GM12891 (cell line): ENCODE measurements at places on chromosomes 5 and 9.

GRCh38 chr9:73093740-73094379 lies 57.8 kb upstream of the ANXA1 start:
- DNase-seq, result no peak

DNA sequence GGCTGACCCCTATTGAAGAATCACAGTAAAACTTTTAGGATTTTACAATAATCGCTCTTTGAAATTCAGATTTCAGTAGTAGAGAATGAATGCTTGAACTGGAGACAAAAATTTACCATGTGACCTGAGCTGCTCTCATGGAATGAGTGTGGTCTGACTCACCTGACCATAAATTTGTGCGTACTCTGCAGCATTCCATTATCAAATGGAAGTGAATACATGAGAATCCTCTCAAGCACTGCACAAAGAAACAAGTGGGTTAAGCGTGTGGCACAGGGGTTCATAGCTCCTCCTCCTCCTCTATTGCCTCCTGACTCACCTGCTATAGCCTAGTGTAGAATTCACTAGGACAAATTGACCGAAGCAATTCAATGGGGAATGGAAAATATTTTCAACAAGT lies 269.8 kb upstream of the CDH9 start:
- DNase-seq, result no peak

GRCh38 chr9:95750725-95751519 lies 124.6 kb upstream of the ERCC6L2 start:
- DNase-seq, result peak; percentile 47

- DNase-seq, result peak; percentile 64
These were observed 4.1 kb downstream of the SAXO1 start for GRCh38 chr9:19028835-19029451.

GRCh38 chr5:26569241-26569928 lies 469.0 kb downstream of the CDH9 start:
- DNase-seq, result no peak

DNA sequence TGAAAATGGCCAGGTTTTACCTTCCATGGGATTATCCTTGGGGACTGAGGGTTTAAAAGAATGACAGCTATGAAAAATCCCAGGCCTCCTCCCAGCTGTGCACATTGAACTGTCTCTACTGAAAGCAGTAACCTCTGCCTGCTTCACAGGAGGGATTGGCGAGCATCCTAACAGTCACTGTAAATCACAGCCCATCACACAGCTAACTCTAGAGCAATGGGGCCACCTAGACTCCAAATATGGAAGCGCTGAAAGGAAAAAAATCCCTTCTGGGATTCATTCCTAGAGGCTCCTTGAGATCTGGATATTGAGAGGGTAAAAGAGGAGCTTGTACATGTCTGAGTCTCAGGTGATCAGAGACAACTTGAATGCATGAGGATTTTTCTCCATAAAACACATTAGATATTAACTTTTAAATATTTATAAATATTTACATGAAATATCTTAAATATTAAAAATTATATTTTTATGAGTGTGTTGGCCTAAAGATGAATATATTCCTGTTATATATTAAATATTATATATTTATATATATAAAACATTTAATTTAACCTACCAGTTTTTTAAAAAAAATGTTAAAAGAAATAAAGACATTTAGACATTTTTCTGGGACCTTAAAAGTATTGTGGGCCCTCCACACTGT lies 133.8 kb upstream of the SLC24A2 start:
- no peak for DNase-seq

DNA sequence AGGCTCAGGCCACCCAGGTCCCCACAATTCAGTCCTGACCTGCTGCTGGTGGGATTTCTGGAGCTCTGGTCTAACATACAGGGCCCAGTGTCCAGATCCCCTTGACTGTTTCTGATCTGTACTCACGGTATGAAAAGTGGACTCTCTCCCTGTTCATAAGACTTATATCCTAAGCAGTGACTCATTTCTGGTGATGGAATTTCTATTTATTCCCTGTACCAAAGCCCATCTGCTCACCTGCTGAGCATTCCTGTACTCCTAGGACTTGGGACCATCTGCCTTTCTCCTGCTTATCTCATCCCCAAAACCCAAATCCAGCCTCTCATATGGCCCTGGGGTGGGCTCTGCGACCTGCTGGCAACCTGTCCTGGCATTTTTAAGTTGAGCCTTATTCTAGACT lies 86.6 kb downstream of the APBA1 start:
- DNase-seq, result no peak

DNA sequence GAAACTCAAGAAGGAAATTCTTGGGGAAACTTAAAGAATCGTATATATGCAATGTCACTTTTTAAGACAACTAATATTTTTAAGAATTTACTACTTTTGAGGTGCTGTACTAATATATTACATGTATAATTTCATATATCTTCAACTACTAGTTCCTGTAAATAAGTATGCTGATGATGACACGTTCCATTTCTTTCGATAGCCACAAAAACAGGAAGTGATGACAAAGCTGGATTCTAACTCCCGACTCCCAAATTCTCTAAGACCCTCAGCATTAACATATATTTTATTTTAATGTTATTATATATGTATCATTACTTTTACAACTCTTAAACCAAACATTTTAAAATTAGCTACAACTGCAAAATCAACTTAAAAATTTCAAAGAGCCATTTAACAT lies 74.8 kb downstream of the STK32A start:
- DNase-seq, result no peak

GRCh38 chr5:82912462-82912861 lies 164.7 kb downstream of the TMEM167A start:
- no peak for DNase-seq

- no peak for DNase-seq
These were observed 548.5 kb downstream of the DTWD2 start for GRCh38 chr5:118439831-118440230.

- DNase-seq, result no peak
These were observed 34.0 kb downstream of the KIAA1958 start for GRCh38 chr9:112520656-112521055.

DNA sequence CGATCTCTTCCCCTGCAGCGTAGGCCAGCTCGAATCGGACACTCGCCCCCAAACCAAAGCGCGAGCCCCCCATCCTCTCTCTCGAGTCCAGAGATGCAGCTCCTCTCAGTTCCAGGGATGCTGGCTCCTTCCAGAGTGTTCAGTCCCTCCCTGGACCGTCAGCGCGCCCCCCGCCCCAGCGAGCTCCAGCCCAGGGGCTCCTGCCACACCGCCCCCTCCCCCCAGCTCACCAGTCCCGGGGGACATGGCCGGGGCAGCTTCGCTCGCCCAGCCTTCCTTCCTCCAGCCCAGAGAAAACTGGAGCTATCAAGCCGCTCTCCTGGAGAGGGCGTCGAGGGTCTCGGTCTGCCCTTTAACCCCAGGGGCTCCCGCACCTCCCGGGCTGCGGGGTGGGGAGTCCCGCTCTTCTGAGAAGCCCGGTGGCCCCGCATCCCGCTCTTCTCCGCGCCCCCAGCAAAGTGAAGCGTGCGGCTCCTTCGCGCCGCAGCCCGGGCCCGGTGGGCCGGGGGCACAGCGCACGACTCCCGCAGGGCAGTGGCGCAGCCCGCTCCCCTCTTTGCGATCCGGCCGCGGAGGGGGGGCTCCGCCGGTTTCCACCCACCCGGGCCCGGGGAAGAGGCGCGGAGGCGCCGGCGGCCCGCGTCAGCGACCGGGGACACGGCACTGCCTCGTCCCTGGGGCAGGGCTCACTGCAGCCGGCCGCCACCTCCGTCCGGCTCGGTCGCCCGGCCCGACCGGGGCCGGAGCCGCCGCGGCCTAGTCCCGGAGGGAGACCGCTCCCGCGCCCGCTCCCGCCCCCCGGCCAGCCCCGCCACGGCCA lies 587 bp downstream of the MIER3 start:
- DNase-seq, result peak; percentile 42

DNA sequence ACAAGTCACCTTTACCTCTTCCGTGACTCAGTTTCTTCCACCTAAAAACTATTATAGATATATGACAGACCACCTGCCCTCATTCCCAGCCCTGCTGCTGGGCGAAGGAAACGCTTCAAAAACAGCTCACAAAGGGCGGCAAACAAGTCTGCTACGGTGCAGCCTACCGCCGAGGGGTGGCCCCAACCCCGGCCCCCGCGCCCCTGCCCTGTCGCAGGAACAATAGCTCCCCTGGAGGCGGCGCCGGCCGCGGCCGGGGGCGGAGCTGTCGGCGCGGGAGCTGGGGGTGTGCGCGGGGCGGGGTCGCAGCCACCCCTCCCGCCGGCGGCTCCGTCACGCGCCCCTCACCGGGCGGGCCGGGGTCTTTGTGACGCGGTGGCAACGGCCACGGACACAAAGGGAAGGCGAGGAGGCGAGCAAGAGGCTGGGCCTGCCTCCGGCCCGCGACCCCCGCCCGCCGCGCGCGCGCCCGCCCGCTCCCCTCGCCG lies at the start of gene TMEFF1:
Gene TMEFF1, plus strand, starts transcription at position 362 of the 488 bp plus-strand sequence. CDS start 396 bp downstream, outside the sequence.
- DNase-seq, result peak; percentile 68

GRCh38 chr5:61496860-61497259 lies 164.8 kb downstream of the ZSWIM6 start:
- no peak for DNase-seq

GRCh38 chr5:1557114-1557873 lies 33.5 kb upstream of the LPCAT1 start:
- DNase-seq, result no peak

- no peak for DNase-seq
These were observed 111.0 kb upstream of the SLIT3 start for GRCh38 chr5:169411786-169412430.

DNA sequence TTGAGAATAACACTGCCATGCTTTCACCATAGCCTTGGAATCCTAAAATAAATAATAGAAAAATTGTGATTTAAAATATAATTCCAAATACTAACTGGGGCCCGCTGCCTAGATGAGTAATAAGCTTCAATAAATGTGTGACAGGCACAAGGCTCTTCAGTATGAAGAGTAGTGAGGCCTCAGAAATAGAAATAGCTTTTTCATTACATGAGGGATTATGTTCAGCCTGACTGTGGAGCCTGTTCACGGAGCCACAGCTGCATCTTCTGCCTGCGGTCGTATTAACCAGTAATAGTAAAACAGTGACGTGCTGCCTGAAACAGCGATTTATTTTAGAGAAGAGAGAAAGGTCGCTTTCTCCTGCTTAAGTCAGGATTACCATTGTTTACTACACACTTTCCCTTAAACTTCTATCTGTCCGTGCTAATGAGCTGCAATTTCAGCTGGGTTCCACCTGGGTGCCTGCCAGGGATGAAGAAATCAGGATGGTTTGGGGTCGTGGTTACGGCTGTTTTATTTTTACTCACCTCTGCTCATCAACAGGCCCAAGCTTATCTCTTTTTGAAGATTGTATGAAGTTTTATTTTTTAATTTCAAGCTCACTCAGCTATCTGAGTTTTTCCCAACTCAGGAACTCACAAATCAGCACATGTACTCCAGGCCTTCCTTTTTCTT lies 284.9 kb upstream of the WWC1 start:
- no peak for DNase-seq

GRCh38 chr5:153794327-153794726 lies 244.4 kb downstream of the FAM114A2 start:
- DNase-seq, result no peak

- DNase-seq, result no peak
These were observed 1114.7 kb downstream of the PTPRD start for GRCh38 chr9:9498128-9498527.

DNA sequence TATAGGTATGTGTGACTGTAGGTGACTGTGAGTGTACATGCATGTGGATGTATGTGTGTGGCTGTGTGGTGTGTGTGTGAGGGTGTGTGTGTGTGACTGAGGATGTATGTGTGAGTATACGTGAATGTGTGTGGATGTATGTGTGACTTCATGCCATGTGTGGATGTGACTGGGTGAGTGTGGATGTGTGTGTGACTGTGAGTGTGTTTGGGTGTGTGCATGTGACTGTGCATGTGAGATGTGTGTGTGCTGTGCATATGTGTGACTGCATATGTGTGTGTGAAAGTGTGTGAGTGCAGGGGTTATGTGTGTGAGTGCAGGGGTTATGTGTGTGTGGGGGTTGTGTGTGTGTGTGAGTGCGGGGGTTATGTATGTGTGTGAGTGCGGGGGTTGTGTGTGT lies 42.3 kb downstream of the RXRA start:
- no peak for DNase-seq

- no peak for DNase-seq
These were observed 9.0 kb upstream of the FAF2 start for GRCh38 chr5:176438959-176439757.

DNA sequence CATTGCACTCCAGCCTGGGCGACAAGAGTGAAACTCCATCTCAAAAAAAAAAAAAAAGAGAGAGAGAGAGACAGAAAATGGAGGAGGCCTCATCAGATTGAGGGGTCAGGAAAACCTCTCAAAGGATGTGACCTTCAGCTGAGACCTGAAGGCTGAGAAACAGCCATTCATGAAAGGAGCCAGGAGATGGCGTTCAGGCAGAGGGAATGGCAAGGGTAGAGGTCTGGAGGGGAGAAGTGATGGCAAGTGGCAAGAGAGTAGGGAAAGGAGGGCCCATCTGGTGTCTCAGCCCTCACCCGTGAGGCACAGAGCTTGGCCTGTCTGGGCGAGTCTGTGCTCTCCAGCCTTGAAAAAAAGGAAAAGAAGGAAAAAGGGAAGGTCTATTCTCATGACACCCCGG lies 17.0 kb downstream of the CAMK2A start:
- no peak for DNase-seq

DNA sequence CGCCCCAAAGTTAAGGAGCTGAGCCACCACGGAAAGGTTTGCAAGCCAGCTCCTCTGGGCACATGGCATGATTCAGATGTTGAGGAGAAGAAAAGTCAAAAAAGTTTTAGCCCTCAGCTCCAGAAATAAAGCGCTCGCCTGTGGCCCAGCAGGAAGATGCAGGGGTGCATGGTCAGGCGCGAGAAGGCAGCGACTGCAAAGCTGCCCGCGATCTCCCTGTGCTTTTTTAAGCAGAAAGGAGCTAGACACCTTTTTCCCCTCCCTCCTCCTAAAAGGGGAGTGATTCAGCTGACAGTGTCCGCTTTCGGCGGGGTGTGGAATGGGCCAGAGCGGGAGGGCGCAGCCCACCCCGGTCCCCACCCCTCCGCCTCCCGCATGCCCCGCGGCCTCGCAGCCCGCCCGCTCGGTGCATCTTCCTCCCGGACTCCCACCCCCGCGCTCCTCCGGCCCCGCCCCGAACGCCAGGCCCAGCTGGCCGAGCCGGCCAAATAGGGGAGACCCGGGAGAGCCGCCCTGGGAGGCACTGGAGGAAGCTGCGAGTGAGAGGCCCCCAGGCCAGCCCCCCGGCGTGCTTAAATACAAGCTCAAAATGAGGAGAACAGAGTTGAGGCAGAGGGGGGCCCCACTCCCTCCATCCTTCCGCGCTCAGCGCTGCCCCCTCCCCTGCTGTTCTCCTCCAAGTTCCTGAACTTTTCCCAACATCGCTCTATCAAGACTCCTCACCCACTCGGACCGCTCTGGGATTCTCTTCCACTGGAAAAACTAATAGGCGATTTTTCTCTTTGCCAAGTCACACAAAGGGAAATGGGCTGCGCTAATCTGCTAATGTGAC lies at the start of gene ADAMTS12:
Gene ADAMTS12, minus strand, starts transcription at position 203 of the 832 bp plus-strand sequence. Its CDS starts 134 bp downstream, at position 69.
- peak; percentile 39 for DNase-seq
